Fibroblast of pulmonary artery (primary cell): ENCODE measurements at places on chromosomes 5 and 9.

DNA sequence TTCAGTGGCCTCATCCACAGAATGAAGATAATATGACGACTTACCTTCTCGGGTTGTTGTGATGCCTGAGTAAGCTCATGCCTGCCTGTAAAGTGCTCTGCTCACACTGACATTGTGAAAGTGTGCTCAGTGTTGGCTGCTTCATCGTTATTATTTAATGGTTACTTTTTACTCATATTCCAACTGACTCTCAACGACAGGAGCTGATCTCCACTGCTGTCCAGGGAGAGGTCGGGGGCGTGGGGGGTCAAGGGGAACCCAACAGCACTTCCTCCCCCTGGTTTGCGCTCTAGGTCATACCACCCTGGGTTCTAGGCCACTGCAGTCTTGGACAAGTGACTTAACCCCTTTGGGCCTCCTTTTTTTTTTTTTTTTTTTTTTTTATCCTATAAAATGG is 52.9 kb upstream of the ANGPTL2 start:
- no peak for DNase-seq

DNA sequence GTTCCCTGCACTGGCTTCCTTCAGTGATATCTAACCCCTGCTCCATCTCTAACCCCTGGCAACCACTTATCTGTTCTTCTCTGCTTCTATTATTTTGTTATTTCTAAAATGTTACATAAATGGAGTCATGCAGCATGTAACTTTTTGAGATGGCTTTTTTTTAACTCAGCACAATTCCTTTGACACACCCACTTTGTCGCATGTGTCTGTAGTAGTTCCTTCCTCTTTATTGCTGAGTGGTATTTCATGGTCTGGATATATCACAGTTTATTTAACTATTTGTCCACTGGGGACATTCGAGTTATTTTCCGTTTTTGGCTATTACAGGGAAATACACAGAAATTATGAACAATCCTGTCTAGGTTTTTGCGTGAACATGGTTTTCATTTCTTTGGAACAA is 200.2 kb downstream of the TRIO start:
- DNase-seq: no peak

DNA sequence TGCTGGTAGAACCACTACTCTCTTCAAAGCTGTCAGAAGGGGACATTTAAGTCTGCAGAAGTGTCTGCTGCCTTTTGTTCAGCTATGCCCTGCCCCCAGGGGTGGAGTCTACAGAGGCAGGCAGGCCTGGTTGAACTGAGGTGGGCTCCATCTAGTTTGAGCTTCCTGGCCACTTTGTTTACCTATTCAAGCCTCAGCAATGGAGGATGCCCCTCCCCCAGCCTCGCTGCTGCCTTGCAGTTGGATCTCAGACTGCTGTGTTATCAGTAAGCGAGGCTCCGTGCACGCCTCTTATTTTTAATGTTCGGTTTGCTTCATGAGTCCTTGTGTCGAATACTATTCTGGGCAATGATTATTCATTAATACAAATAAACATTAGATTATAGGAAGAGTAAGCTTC is 3.1 kb upstream of the SLC27A6 start:
- no peak for DNase-seq

DNA sequence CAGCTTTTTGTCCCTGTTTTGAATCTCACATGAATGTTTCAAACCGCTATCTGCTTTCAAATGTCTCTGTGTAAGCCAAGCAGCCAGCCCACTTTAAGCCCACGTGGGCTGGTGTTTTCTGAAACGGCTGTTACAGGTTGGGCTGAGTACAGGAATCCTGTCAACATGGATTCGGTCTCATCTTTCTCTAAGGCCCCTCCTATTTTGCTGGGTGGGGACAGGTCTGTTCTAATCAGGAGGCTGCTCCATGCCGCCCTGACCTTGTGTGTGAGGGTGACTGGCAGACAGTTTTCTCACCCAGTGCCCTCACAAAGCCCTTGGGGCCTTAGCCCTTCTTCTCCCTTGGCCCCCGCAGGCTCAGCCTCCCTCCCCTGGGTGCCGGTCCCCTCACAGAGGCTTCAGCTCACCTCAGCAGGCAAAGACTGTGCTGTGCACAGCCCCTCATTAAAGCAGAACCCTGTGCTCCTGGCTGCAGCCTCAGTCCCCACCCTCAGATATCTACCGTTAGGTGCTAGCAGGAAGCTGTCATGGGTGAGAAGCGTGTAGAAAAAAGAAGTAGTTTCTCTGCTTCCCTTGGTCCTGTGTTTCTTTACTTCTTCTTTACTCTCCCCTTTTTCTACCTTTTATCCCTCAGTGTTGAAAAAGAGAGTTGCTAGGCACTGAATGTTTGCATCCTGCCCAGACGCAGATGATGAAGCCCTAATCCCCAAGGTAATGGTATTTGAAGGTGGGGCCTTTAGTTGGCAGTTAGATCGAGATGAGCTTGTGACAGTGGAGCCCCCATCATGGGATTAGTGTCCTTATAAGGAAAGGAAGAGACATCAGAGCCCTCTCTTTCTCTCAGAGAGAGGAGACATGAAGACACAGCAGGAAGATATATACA is 205.7 kb downstream of the ADAMTS12 start:
- no peak for DNase-seq

GRCh38 chr9:129252937-129253802 is 75.1 kb upstream of the IER5L start:
- DNase-seq: no peak

DNA sequence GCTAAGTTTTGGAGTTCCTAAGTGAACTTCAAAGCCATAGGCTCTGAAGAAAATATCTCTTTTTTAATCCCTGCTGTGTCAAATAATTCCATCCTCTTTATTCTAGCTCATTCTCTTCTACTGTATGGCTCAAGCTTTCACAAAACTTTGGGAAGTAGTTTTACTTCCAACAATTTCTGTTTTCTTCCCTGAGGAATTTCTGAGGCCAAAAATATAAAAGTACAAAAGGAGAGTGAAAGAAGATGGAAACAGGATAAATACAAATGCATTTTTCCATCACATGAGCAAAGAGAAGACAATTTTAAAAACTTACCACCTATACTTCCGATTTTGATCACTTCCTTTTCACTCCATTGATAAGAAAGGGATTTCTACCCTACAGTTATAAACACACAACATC is 585.7 kb upstream of the DAB2 start:
- DNase-seq: no peak

DNA sequence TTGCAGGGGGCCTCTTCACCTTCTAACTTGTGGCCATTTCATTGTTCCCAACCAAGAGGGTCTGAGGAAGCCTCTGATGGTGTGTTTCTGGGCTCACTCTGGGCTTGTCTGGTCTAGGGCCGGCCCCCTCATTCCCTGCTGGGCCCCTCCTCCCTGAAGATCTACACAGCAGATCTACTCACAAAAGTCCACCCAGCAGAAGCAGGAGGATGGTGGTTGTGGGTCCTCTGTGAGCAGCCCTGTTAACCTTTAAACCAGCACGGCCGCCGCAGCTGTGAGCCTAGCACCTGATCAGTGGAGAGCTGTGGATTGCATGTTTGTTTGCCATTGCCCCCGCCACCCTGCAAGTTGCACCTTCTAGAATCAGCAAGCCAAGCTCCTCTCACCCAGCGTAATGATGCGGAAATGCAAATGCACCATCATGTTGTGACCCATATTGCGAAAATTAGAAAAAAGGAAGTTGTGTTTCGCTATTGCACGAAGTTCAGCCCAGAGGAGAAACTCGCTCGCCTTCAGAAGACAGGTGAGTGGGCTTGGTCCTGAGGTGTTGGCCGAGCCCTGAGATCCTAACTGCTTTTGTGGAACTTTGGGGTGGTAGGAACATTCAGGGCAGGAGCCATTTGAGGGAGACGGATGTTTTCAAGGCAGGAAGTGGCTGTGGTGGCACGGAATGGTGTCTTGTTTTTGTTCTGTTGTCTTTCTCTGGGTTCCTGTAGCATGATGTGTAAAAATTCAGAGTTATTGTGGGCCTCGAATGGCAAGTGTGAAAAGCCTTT is 16.7 kb downstream of the FGD3 start:
- DNase-seq: no peak

DNA sequence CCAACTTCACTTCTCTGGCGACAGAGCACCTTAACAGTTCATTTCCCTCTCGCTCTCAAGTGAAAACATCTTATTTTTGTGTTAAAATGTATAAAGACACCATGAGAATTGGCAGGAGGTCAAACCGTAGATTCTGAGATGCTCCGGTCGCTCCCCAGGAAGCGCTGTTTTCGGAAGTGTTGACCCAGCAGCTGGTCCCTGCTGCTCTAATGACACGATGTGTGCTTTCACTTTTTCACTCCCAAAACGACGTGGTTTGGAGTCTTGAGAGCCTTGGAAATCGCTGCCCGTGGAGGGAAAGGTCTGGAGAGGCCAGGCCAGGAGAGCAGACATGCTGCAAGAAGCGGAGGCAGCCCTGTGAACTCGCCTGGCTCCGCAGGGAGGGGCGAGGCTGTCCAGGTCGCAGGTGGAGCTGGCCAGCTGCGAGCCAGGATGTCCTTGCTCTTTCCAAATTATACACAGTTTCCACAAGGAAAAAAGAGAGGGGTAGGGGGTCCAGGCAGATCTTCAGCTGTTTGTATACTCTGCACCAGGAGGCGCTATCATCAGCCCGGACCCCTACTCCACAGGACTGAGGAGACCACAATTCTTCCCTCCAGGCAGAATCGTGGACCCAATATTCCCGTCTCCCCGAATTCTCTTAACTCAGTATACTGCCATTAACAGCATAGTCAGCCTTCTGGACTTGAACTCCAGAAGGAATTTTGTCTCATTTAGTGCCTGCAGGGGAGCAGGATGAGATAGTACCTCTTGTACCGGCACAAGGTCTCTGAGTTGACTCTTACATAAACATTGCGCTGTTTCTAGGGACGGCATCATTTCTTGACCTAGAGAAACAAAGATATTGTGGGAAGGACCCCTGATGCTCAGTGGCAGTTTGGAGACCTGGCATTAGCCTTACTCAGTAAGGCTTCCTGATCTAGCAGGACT is 248.6 kb upstream of the ANKRD55 start:
- peak; percentile 51 for DNase-seq

GRCh38 chr5:65750938-65751337 is 28.9 kb downstream of the NLN start:
- DNase-seq: no peak

- no peak for DNase-seq
These were observed 374.1 kb upstream of the ACO1 start for GRCh38 chr9:32010322-32010721.

DNA sequence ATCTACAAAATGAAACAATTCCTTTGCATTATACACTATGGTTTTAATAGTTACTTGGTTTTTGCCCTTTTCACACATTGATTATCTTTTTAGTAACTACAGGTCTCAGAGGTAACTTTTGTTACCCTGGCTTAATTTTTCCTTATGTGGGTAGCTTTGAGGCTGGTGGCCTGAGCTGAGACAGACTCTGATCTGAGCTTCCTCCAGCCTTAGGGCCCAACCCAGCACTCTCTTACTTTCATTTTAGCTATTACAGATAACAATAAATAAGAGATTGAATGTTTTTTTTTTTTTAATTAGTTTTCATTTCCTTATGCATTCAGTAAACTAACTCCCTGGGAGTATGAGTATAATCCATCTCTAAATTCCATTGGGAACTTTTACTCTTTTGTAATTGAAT is 15.1 kb upstream of the OXCT1 start:
- DNase-seq: no peak

DNA sequence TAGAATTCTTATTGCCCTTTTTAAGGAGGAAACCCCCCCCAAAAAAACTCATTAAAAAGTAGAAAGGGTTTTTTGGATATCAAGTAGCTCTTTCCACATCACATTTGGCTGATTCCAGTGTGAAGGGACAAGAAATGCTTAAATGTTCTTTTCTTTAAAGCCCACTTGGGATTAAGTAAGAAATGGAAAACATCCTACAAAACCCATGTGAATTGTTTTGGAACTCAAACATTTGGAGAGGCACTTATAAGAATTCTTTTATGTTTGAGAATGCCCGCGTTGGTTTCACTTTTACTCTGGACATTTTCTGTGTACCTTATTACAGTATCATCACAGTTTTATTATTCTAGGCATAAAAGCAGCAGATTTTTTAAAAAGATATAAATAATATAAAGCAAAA is 301.1 kb upstream of the ACTBL2 start:
- DNase-seq: no peak

DNA sequence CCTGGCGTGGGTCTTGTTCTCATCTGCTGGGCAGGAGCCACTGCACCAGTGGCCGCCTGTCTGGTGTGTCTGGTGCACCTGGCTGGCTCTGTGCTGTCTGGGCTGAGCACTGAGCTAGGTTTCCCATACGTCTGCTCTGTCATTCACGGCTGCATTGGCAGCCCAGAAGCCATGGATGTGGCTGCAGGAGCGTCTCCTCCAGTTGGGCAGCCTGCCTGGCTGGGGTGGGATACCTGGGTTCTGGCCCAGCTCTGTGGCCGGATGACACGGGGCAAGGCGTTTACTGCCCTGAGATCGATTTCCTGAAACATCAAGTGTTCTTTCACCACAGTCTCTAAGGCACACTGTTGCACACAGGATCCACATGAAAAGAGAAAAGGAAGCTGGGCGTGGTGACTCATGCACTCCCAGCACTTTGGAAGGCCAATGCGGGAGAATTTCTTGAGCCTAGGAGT is 25.5 kb upstream of the SLC25A51 start:
- DNase-seq: peak; percentile 78
